Stimulated activated CD8-positive, alpha-beta memory T cell treated with anti-CD3 and anti-CD28 coated beads, Interleukin-4, amount 100 ng/mL, for 4 hours (primary cell): ENCODE measurements at places on chromosomes 1 and 21.

DNA sequence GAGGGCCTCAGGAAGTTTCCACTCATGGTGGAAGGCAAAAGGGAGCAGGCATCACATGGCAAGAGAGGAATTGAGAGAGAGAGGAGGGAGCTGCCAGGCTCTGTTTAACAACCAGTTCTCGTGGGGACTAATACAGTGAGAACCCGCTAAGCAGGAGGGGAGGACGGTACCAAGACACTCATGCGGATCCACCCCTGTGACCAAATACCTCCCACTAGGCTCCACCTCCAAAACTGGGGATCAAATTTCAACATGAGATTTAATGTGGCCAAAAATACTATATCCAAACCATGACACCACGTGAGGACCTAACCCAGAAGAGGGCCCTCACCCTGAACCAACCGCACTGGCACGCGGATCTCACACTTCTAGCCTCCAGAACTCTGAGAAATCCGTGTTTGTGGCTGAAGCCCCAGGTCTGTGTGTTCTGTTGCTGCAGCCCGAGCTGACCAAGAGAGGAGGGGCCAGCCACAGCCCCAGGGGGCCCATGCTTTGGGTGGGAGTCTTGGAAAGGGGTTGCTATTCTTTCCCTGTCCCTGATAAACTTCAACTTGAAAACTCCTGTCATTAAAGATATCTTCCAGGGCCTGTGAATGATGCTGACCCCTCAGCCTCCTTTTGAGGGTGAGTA is 32.0 kb downstream of the TRIM67 start:
- DNase-seq: no peak

DNA sequence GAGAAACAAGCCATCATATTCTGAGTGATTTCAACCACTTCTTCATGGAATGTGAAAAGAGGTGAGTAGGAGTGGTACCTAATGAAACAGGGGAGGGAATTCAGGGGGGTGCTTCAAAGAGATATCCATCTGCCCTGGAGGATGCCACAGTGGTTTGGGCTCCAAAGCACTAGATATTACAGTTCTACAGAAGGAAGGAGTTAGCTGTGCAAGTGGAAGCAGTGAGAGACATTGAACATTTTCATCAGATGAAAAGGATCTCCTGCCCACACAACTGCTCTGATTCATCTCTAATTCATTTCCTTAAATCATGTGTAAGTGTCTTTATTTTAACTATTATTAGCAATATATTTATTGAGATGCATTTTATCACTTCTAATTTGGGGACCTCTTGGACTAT is 2.8 kb upstream of the RGS5 start:
- no peak for DNase-seq

DNA sequence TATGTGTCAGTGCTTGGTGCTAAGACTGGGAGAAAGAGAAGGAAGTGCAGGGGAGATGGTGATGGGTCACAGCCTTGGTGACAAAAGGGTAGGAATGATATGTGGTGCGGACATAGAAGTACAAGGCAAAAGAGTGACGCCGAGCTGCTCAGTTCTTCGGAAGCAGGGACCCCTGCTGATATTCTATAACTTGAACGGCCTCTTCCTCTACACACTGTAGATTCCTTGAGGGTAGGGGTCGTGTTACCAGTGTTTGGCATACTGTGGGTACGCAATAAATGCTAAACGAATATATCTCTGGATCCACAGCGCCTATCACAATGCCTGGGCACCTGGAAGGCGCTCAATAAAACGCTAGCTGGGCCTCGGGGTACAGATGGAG is 488 bp downstream of the DBT start:
- no peak for DNase-seq

- DNase-seq: no peak
These were observed 34.9 kb upstream of the CACNA1E start for GRCh38 chr1:181448461-181448860.

- DNase-seq: no peak
These were observed 286.9 kb downstream of the KIF26B start for GRCh38 chr1:245441689-245442088.

GRCh38 chr1:172279939-172280636 is 140.4 kb upstream of the C1orf105 start:
- no peak for DNase-seq

DNA sequence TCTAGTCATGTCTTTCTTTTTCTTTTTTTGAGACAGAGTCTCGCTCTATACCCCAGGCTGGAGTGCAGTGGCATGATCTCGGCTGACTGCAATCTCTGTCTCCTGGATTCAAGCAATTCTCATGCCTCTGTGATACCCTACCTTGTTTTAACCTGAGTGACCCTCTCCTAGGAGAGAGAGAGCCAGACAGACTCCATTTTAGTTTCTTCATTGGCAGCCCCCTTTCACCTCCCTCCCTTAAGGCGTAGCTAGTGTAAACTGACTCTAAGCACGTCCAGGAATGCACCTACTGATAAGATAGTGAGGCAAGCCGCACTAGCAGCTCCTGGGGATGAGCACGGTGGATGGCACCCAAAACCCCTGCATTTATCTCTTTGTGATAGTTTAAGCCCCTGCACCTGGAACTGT is 5.2 kb upstream of the PKNOX1 start:
- DNase-seq: no peak

GRCh38 chr21:36859744-36860501 is 106.5 kb downstream of the HLCS start:
- DNase-seq: no peak

DNA sequence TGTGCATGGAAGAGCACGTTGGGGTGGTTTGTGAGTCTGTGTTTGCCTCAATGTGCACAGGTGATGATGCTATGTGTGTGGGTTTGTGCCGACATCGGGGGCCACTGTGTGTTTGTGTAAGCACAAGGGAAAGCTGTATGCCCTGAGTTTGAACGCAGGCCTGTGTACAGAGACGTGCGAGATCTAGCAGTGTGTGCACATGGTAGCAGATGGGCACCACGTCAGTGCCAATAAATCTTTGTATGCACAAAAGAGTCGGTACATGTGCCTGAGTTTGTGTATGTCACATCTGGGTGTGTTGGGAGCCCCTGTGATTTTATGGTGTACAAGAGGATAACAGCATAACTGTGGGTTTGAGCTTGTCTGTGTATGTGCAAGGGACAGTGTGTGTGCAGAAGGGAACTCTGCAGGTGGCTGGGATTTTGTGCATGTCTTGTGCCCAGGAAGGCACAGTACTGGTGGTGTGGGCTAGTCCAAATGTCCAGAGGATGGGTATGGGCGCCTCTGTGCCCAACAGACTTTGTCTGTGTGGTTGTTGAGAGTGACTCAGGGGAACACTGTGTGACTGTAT is 32.0 kb upstream of the WASF2 start:
- DNase-seq: no peak

- DNase-seq: no peak
These were observed 118.3 kb downstream of the OLFML2B start for GRCh38 chr1:161905269-161905884.

DNA sequence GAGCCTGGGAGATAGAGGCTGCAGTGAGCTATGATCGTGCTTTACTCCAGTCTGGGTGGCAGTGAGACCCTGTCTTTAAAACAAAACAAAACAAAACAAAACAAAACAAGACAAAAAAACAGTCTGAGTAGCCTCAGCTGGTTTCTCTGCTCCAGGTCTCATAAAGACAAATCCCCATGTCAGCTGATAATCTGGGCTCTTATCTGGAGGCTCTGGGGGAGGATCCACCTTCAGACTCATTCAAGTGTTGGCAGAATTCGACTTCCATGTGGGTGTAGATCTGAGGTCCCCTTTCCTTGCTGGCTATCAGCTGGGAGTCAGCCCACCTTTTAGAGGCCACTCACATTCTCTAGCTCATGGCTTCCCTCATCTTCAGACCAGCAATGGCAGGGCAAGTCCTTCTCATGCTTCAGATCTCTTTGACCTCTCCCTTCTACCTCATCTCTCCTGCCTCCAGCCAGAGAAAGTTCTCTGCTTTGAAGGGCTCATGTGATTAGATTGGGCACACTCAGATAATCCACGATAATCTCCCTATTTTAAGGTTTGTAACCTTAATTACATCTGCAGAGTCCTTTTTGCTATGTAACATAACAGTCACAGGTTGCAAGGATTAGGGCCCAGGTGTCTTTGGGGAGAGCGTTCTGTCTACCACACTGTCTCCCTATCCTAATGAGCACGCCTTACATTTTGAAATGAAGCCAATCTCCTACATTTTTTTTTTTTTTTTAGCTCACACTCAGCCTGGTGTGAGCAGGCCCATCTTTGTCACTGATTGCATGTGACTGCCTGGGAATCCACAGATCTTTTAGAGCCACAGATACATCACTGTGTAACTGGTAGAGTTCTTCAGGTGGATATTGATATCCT is 7.5 kb upstream of the PYCR2 start:
- DNase-seq: no peak

DNA sequence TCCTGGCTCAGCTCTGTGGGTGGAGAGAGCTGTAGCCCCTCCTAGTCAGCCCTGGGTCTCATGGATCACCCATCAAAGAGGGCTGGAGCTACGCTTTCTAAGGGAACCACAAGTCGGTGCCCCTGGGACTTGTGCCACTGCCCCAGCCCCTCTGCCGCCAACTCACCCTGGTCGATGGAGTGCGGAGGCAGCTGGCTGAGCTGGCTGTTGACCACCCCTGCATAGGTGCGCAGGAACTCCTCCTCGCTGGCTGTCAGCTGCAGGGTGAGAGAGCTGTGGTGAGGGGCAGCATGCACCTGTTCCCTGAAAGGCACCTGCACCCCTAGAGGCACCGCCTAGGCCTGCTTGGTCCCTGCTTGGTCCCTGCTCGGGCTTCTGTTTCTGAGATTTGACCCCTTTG is 39.0 kb downstream of the CTNNBIP1 start:
- DNase-seq: no peak

- DNase-seq: no peak
These were observed 110.9 kb downstream of the NTPCR start for GRCh38 chr1:233061265-233061664.

GRCh38 chr1:49597436-49597835 is 426.3 kb downstream of the AGBL4 start:
- DNase-seq: no peak

DNA sequence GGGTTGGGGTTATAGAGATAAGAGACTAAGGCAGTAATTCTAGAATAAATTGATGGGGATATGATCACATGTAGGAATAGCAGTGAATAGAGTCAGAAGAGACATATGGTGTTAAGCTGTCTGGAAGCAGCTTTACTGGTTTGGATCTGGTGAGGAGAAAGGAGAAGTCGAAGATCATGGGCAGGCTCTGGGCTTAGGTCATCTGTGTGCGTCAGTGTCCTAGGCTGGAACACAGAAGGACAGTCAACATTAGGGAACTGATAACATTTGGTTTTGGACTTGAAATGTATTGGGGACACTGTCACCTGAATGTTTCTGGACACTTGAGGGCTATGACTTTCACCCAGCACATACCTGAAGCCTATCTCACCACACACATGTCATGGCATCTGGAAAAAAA is 13.9 kb upstream of the GRIK1 start:
- DNase-seq: no peak

- no peak for DNase-seq
These were observed 27.4 kb downstream of the C1orf116 start for GRCh38 chr1:207004931-207005830.

DNA sequence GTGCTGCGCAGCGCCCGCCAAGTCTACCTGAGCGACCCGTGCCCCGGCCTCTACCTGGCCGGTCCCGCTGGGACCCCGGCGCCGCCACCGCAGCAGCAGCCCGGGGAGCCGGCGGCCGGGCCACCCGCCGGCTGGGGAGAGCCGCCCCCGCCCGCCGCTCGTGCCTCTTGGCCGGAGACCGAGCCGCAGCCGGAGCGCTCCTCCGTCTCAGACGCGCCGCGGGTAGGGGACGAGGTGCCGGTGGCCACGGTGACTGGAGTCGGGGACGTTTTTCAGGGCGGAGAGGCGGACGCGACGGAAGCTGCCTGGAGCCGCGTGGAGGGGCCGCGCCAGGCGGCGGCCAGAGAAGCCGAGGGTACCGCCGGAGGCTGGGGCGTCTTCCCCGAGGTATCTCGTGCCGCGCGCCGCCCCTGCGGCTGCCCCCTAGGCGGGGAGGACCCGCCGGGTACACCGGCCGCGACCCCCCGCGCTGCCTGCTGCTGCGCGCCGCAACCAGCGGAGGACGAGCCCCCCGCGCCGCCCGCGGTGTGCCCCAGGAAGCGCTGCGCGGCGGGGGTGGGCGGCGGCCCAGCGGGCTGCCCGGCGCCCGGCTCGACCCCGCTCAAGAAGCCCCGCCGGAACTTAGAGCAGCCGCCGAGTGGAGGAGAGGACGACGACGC is 646 bp downstream of the IER5 start:
- no peak for DNase-seq

DNA sequence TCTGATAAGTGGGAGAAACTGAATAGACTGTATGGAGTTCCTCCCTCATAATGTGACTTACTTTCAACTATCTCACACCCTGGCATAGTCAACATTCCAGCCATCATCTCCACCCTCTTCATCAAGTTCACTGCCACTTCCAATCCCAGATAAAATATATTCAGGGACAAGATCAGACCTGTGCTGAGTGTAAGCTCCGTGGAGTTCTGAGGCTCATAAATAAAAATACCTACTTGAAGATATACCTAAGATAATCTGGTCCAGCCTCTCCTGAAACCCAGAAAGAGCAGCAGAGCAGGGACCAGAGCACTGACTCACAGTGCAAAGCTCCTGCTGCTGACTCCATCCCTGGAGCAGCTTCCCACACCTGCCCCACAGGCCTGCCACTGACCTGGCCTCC is 1.7 kb upstream of the LCE7A start:
- DNase-seq: no peak

DNA sequence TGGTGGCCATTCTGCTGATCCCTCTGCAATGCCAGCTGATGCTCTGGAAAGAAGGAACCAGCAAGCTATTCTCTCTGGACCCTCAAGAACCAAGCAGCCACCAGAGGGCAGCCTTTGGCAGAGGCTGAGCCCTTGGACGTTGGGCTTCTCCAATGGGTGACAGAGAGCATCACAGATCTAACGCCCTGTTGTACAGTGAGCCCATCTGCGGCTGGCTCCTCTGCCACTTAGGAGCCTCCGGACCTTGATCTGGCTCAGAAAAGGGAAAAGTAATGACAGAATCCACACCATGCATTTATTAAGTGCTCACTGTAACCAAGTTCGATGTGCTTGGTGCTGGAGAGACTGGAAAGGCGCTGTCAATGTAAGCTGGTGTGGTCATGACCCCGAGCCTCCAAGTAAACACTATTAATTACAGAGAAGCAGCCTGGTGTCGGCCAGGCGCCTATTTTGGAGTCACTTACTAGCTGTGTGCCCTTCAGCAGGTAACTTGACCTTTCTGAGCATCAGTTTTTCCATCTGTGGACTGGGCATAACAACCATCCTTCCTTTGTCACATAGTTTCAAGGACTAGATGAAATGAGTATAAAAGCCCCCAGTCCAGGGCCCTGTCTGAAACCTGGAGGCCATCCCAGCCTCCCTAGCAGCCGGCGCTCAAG is 34.9 kb downstream of the ECE1 start:
- DNase-seq: peak; percentile 60

- DNase-seq: no peak
These were observed 380.8 kb downstream of the HHIPL2 start for GRCh38 chr1:222167111-222167510.
